ENCODE measurements at places on chromosomes 6 and 20. TPM values are rescaled to one million over a fixed set of nuclear protein-coding genes. Genes with fewer than 3 reads are reported as not detected.

The PHACTR3 gene
- 4.4 TPM for total RNA-seq

The CNBD2 gene
- total RNA-seq = not detected

The GSTA2 gene
- total RNA-seq = not detected

The HEY2 gene
- total RNA-seq = 49.8 TPM

The CRIP3 gene
- 33.1 TPM for total RNA-seq

The SLX4IP gene
- 2.4 TPM for total RNA-seq

The PBX2 gene
- total RNA-seq = 47.2 TPM

The PRR18 gene
- not detected for total RNA-seq

The CD109 gene
- total RNA-seq = 18.0 TPM

The TFEB gene
- 43.1 TPM for total RNA-seq

The EEF1A2 gene
- total RNA-seq = 1,764 TPM

GRCh38 chr6:12585497-12585958 is 131.0 kb upstream of the PHACTR1 start:
- no peaks in the 10 kb centered on the region for H3K27me3 ChIP-seq
- DNase-seq = peak; percentile 60
- no peaks in the 10 kb centered on the region for H3K36me3 ChIP-seq

- H3K4me3 ChIP-seq = peak overlapping the region; percentile 84
- H3K27ac ChIP-seq = no peak overlapping the region
- peaks cover 36% of the 10 kb centered on the region for H3K4me1 ChIP-seq
- H3K27me3 ChIP-seq = no peaks in the 10 kb centered on the region
- H3K36me3 ChIP-seq = no peaks in the 10 kb centered on the region
These were observed 2.4 kb downstream of the SLC22A23 start for GRCh38 chr6:3454273-3455010.

GRCh38 chr20:56014151-56014550 is 8.8 kb upstream of the CBLN4 start:
- no peak overlapping the region for H3K27ac ChIP-seq
- no peaks in the 10 kb centered on the region for H3K36me3 ChIP-seq
- no peak for DNase-seq

DNA sequence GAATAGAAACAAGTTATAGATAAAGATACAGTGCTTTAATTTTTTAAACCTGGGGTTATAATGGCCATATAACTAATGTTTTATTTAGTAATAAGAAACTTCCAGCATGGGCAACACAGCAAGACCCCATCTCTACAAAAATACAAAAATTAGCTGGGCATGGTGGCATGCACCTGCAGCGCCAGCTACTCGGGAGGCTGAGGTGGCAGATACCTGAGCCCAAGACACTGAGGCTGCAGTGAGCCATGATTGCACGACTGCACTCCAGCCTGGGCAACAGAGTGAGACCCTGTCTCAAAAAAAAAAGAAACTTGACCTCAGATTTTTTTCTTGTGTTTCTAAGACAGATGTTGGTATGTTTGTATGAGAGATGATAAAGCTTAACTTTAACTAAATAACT is 22.9 kb downstream of the EEF1A1 start:
- H3K4me3 ChIP-seq = no peak overlapping the region
- no peak overlapping the region for H3K27ac ChIP-seq
- no peak for DNase-seq

DNA sequence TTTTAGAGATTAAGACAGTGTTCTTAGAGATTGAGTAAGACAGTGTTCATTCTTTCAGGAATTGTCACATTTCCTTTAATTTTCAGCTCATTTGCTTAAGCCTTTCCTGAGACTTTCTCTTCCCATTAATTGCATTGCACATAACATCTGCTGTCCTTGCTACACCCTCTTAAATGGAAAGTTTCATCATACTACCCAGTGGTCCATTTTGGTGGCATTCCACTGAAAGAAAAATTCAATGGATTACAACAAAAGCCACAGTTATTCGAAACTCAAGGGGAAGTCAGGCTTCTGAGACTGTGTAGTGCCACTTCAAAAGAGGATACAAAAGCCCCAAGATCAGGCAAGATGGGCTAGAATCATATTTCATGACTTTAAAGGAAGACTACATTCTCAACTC is 64.0 kb downstream of the RSPO3 start:
- H3K27ac ChIP-seq = no peak overlapping the region
- no peaks in the 10 kb centered on the region for H3K4me1 ChIP-seq
- no peak overlapping the region for H3K4me3 ChIP-seq
- no peak for DNase-seq
- no peaks in the 10 kb centered on the region for H3K27me3 ChIP-seq

GRCh38 chr6:15511248-15512125 is 151.3 kb downstream of the DTNBP1 start:
- peak; percentile 78 for DNase-seq
- no peak overlapping the region for H3K4me3 ChIP-seq
- H3K27ac ChIP-seq = peak overlapping the region; percentile 58

DNA sequence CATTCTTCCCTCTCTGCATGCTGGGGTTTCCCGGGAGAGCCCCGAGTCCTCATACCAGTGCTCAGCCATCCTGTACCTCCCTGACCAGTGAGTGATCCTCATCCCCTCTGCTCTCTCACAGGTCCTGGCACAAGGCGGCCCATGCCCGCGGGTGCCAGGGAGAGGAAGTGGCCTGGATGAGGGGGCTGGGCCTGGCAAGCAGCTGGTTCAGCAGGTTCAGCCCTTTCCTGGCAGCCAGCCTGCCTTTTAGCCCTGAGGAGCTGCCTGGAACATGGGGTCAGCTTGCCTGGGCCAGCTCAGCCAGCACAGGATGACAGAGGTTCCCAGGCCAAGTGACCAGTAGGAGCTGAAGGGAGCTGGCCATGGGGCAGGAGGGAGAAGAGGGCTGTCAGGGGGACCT is 10.9 kb downstream of the MOCS1 start:
- H3K36me3 ChIP-seq = peaks cover 72% of the 10 kb centered on the region
- no peak overlapping the region for H3K4me3 ChIP-seq
- H3K27me3 ChIP-seq = no peaks in the 10 kb centered on the region
- DNase-seq = peak; percentile 65

GRCh38 chr6:149140137-149140909 is 177.2 kb upstream of the TAB2 start:
- H3K27me3 ChIP-seq = no peaks in the 10 kb centered on the region
- H3K36me3 ChIP-seq = no peaks in the 10 kb centered on the region
- no peak overlapping the region for H3K4me3 ChIP-seq
- no peaks in the 10 kb centered on the region for H3K4me1 ChIP-seq
- no peak overlapping the region for H3K27ac ChIP-seq
- no peak for DNase-seq

DNA sequence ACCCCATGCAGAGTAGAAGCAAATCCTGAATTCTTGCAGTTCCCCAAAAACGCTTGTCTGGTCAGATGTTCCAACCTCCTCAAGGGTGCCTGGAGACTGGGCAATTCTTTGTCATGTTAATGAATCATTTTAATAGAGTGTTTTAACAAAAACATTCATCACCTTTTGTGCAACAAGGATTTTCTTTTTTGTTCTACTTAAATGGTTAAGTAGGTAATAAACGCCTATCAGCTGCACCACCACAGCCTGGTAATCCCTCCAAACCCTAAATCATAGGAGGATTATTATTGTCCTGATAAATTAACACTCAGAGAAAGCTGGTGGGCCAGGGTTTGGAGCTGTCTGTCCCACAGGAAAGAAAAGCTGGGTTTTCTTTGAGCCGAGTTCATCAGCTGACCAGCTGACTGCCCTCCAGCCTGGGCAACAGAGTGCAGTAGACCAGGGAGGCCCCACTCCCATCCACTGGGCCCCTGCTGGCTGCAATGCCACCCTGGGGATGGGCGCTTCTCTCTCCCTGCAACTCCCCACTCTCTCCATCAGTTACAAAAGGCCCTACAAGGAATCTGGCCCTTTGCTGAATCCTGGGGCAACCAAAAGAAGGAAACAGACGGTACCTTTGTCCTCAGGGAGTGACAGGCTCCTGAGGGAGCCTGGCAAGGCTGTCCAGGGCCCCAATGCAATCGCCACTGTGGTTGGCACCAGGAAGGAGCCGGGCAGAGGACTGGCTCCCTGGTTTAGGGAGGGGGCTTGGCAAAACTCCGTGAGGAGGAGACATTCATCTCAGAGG is 23.1 kb upstream of the BMP7 start:
- H3K27me3 ChIP-seq = peaks cover 3% of the 10 kb centered on the region
- H3K4me1 ChIP-seq = no peaks in the 10 kb centered on the region
- H3K27ac ChIP-seq = no peak overlapping the region
- H3K4me3 ChIP-seq = no peak overlapping the region

- DNase-seq = no peak
- no peaks in the 10 kb centered on the region for H3K36me3 ChIP-seq
- H3K27ac ChIP-seq = peak overlapping the region; percentile 86
- peaks cover 43% of the 10 kb centered on the region for H3K4me1 ChIP-seq
- H3K4me3 ChIP-seq = peak overlapping the region; percentile 79
These were observed 904 bp downstream of the B3GALT4 start for GRCh38 chr6:33277663-33278391.

- H3K36me3 ChIP-seq = no peaks in the 10 kb centered on the region
- DNase-seq = no peak
- no peaks in the 10 kb centered on the region for H3K27me3 ChIP-seq
These were observed 84.3 kb upstream of the PREP start for GRCh38 chr6:105487040-105487790.

- no peak overlapping the region for H3K4me3 ChIP-seq
- H3K27ac ChIP-seq = peak overlapping the region; percentile 42
- no peak for DNase-seq
- H3K4me1 ChIP-seq = no peaks in the 10 kb centered on the region
- H3K36me3 ChIP-seq = no peaks in the 10 kb centered on the region
- no peaks in the 10 kb centered on the region for H3K27me3 ChIP-seq
These were observed 75.4 kb upstream of the PTPN1 start for GRCh38 chr20:50434653-50435396.

GRCh38 chr6:112841553-112842329 is 494.6 kb downstream of the RFPL4B start:
- no peaks in the 10 kb centered on the region for H3K36me3 ChIP-seq
- H3K4me1 ChIP-seq = no peaks in the 10 kb centered on the region
- no peak for DNase-seq
- H3K27me3 ChIP-seq = no peaks in the 10 kb centered on the region

GRCh38 chr6:17729223-17730077 is 22.7 kb upstream of the NUP153 start:
- no peak overlapping the region for H3K4me3 ChIP-seq
- peaks cover 12% of the 10 kb centered on the region for H3K4me1 ChIP-seq
- no peaks in the 10 kb centered on the region for H3K27me3 ChIP-seq
- no peaks in the 10 kb centered on the region for H3K36me3 ChIP-seq
- no peak for DNase-seq

All from heart left ventricle (tissue), 16 donors.